NCI-H1417 (cell line): ENCODE measurements at places on chromosomes 6 and 20.

DNA sequence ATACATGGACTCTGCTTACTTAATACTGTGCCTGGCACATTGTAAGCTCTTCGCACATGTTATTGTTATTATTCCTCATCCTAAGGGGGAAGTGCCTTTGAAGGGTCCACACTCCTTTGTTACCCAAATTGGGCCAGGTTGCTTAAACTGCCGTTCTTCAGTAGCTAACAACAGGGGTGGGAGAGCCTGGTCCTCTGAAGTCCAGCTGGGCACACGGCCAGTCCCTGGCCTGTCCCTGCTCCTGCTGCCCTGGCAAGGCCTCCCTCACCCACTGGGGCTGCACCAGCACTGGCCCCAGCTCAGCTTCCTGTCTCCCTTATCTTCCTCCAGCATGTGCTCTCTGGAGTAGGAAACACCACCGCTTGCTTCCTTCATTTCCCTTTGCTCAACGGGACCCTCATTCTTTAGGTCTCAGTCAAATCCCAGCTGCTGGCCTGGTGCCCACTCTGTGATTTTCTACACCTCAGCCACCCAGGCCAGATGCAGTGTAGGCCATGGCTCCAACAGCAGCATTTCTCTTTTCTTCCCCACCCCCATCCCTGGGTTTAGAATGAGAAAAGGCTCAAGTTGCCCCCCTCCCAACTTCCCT is 5.5 kb upstream of the PROCR start:
- no peak for DNase-seq

DNA sequence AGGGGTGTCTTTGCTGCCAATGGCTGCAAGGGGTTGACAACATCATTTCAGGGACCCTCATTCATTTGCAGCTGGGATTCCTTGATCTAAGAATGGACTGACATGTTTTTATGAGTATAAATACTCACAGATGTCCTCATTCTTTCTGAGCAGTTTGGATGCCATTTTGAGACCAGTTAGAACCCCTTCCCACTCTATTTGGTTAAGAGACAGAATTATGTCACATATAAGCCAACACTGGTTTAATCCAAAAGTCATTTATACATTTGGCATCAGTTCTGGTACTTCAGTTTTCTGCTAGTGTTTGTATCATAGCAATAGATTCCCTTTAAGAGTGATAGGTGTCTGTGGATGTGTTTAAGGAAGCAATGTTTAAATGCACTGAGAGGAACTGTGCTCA is 248.8 kb downstream of the SAMD5 start:
- DNase-seq, result no peak

DNA sequence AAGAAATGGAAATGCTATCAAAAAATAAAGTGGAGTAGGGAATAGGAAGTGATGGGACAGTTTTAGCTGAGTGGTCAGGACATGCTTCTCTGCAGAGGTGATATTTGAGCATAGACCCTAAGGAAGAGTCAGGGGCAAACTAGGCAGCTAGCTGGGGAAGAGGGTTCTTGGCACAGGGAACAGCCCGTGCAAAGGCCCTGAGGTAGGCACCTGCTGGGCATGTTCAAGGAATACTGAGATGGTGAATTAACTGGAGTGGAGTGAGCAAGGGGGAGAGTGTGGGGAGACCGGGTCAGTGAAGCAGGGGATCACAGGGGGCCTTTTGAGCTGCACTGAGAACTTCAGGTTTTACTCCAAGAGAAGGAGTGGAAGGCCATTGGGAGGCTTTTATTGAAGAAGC is 7.5 kb upstream of the SIRPA start:
- no peak for DNase-seq

DNA sequence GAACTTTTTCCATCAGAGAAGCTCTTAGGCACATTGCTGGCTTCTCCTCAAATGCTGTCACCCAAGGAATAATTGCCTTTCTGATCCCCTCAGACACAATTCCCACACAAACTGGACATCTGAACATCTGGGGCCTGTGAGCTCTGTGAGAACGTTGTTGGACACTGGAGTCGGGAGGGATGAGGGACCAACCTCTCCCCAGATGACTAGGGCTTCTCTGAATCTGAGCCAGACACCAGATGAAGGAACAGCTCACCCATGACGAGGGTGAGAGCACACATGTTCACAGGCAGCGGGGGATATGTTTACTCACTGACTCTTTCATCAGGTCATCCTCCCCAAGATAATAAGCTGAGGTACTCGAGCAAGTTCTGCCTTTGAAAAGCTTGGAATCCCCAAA is 283.9 kb upstream of the SUPT3H start:
- DNase-seq, result no peak

DNA sequence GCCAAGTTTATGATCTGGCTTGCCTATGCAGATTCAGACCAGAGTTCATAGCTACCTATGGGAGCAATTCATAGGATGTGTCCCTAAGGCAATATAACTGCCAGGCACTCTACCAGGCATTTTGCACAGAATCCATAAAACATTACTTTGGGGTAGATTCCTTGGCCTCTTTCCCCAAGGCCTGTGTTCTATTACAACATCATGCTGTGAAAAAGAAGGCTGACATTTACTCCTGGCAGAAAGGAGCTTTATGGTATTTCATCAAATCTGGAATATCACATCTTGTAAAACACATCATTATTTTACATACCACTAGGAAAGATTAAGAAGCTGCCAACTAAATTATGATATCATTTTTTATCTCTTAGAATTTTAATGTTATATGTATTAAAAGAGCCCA is 287.0 kb upstream of the MARCKS start:
- DNase-seq, result no peak

- DNase-seq, result no peak
These were observed 22.5 kb upstream of the RNGTT start for GRCh38 chr6:88985901-88986300.

DNA sequence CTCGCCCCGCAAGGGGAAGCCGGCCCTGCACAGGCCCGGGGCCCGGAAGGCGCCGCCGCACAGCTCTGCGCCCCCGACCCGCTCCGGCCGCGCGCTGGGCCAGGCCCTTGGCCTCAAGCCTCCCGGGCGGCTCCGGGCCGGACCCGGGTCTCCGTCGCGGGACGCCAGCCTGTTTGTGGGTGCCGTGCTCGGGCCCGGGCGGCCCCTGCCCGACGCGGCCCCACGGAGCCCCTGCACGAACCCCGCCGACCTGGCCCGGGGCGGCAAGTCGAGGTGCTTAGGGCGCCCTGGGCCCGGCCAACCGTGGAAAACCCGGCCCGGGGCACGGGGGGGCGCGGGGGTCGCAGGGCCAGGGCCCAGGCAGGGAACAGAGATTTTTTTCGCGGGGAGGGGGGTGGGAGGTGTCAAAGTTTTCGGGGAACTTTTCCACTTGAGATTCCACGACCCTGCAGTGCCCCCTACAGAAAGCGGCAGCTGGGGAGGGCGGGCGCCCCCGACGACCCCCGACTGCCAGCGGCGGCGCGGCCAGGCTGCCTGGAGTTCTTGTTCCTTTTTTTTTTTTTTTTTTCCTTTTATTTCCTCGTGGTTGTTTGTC is 805 bp upstream of the STX16 start:
- DNase-seq, result peak; percentile 74

GRCh38 chr6:34324738-34325444 is 67.6 kb downstream of the NUDT3 start:
- peak; percentile 65 for DNase-seq

DNA sequence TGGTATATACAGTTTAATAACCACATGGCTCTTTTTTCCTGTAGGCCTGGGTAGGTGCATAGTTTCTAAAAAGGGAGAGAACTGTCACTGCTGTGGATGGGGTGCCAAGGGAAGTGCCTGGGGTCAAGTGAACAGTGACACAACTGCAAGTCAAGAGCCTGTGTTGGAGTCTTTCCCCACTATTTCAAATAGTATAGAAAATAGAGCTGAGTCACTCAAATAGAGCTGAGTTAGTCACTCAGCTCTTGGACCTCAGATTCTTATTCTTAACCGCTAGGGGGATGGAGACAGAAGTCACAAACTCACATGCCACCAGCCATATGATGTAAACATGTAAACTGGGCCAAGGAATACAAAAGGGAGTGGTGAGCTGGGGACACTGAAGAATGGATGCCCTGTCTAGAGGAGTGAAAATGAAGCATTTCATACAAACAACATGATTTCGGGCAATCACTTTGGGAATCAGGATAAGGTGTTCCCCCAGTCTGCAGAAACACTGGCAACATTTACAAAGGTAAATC is 2.1 kb downstream of the NQO2 start:
- no peak for DNase-seq

- DNase-seq, result no peak
These were observed 68.6 kb downstream of the TENT5A start for GRCh38 chr6:81683912-81684311.

DNA sequence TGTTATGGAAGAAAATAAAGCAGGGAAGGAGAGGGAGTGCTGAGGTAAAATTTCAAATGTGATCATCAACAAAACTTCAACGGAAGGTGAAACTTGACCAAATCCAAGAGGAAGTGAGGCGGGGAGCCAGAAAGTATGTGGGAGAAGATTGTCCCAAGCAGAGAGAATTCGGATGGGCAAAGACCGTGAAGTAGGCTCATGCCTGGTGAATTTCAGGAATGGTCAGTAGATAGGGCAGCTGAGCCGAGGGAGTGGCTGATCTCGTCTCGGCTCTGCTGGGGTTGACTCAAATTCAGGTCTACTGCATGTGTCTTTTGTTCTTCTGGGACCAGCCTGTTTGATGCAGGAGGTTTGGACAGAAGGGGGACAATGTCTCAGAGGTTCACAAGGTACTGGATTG is 7.0 kb upstream of the CSNK2A1 start:
- no peak for DNase-seq

DNA sequence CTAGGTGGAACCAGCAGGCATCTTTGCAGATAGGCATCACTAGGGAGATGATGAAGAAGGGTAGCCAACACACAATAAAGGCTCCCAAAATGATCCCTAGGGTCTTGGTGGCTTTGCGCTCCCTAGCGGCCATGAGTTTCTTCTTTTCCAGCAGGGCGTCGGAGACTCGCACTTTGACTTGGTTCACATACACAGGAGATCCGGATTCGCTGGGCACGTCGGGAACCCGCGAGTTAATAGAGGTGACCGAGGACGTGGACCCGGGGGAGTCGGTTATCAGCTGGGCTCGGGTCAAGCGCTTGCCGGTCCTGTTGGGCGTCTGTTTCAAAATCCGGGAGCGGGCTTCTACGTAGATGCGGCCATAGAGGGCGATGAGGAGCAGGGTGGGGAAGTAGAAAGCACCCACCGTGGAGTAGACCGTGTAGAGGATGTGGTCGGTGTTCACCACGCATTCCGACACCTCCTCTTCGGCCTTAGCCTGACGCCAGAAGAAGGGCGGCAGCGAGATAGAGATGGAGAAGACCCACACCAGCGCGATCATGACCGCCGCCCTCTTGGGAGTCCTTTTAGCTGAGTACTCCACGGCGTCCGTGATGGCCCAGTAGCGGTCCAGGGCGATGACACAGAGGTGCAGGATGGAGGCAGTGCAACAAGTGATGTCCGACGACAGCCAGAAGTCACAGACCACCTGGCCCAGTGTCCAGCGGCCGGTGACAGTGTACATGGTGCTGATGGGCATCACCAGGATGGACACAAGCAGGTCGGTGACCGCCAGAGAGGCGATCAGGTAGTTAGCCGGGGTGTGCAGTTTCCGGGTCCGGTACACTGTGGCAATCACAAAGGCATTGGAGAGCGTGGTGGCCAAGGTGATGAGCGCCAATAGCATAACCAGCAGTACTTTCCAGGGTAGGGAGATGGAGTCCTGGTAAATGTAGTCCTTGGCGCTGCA is 658 bp downstream of the HTR1B start:
- DNase-seq, result no peak
